ENCODE measurements at places on chromosomes 3 and 15.

DNA sequence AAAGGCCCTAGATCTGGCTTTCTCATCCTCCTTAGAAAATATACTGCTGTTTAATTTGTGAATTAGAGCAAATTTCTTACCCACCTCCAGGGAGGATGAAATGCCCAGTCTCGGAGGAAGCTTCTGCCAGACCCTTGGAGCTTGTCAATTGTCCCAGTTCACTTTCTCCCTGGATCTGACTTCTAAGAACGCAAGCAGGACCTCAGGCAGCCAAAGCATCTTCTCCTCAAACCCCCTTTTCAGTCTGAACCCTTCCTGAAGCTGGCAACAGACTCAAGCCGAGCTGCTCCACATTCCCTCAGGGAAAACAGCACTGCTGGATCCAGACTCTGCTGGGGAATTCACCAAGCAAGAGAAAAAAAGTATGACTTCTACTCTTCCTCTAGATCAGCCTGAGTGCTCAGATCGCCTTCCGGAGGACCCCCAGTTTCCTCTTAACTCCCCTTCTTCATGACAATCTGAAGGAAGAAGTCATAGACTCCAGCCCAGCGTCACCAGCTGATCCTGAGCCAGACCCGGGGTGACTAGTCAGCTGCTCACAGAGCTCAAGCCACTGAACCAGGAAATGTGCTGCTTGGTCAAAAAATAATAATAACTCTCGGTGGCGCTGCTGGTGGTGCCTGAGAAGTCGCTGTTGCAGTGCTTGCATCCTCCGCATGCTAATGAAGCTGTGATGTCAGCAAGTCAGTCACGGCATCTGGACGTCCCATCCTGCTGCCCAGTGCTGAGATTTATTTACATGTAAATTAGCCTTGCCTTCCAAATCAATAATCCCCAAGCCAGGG, at the start of gene PRICKLE2:
Gene PRICKLE2 (minus strand): TSS at position 641 of the 785 bp plus-strand sequence. CDS start 26,539 bp downstream, outside the sequence.
- no peak for DNase-seq

DNA sequence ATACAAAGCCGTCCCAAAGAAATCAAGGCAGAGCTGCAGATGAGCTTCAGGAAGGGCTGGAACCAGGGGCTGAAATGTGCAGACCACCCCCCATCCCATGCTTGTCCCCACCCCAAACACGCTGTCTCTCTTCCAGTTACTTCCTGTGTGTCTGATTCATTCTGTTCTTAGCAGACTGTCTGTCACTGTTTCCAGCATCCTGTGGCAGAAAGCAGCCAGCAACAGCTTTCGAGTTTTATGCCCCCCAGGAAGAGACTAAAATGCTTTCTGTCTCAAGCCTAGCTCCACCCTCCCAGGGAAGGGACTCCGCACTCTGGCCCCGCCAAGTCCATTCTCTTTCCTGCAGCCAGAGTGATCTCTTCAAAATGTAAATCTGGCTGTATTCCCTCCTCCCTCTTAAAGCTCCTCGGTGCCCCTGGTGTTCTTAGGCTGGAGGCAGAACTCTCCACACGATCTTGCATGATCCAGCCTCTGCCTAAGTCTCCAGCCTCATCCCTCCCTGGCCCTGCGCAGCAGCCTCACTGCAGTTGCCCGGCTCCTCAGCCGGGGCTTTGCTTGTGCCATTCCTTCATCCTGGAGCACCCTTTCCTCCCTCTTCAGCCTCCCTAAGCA, 41.5 kb downstream of the HRH1 start:
- peak; percentile 76 for DNase-seq

DNA sequence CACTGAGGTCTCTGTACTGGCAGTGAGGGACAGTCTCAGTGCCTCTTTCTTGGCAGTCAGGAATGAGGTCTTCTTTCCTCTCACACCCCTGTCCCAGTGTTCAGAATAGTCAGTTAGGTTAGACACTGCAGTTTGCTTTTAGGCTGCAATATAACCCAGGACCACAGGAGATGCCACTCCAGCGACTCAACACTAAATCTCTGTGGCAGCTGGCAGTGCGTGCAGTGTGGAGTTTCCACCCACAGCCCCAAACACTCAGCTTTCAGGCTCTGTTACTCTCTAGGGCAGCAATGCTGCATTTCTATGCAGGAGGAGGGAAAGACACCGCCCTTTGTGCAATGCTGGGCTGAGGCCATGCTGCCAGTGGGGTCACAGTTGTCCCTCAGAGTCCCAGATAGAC, 150.2 kb upstream of the SUCLG2 start:
- no peak for DNase-seq

DNA sequence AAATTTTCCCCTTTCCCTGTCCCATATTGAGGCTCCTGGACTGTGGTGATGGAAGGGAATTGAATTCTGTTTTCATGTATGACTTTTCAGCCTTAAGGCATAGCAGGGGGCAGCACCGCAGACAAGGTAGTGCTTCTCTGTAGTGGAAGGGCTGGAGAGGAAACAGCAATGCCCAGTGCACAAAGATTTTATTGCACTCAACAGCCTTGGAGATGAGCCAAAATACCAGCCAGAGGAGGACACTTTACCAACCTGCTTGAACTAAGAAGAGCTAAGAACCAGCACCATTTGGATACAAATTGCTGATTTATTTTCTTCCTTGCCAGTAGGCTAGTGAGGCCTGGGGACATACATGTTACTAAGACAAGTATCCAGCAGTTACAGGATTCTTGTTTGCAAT, 98.7 kb downstream of the KCNMB2 start:
- DNase-seq = no peak

DNA sequence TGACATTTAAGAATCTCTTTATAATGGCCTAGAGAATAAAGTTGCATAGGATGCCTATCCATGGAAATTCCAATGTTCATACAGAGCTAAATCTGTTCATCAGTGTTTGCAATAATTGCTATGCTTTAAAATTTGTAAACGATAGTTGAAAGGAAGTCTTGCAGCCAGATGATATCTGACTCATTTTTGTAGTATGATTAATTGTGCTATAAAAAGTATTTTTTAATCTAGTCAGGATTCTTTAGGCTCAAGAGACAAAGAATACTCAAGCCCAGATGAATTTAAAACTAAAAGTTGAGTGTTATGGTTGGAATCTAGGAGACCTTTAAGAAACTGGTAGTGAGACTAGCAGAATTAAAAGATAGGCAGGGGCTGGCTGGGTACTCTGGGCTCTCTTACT, 50.5 kb downstream of the SUCNR1 start:
- DNase-seq = no peak

GRCh38 chr3:99648516-99648915, 10.1 kb downstream of the COL8A1 start:
- no peak for DNase-seq

- no peak for DNase-seq
Observed at GRCh38 chr15:70376929-70377691, 279.4 kb upstream of the TLE3 start.

DNA sequence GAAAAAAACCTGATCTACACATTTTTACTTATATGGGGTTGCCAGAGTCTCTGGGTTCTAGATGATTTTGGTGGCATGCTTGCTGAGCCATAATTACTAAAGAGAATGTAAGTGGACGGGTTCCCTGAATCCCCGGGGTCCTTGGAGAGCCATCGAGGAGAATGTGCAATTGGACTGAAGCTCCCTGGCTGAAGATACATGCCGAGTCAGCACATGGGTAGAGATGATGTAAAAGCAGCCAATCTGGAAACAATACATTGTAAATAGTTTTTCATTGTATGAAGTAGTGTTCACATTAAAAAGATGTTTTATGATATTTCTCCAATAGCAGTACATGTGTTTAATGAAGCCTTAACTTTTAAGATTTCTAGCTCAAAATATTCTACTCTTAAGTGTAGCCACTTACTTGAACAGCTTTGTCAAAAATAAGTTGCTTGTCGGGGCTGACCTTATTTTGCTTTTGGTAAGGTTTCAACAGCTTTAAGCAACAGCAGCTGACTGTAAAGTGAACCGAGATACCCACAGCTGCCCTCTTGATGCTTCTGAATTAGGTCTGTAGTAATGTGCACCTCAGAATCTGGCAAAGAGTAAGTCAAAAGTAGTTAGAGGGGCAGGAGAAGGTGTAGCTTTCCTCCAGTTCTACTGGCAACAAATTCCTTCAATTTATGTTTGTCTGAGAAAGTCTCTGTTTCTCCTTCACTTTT, 205.7 kb downstream of the PLCL2 start:
- DNase-seq = no peak

All from activated CD4-positive, alpha-beta T cell treated with anti-CD3 and anti-CD28 coated beads, Interleukin-2, Interleukin-6, amounts not matched to agents 100 ng/mL and 50 ng/mL, durations not matched to agents 16 hours and 8 hours (primary cell).